ENCODE measurements at places on chromosomes 5 and 9.

- DNase-seq = peak; percentile 35
Observed at GRCh38 chr5:172150514-172151425, 37.3 kb downstream of the STK10 start.

- no peak for DNase-seq
Observed at GRCh38 chr5:57082441-57083067, 91.3 kb upstream of the GPBP1 start.

- no peak for DNase-seq
Observed at GRCh38 chr9:5489630-5490490, 20.5 kb upstream of the PDCD1LG2 start.

DNA sequence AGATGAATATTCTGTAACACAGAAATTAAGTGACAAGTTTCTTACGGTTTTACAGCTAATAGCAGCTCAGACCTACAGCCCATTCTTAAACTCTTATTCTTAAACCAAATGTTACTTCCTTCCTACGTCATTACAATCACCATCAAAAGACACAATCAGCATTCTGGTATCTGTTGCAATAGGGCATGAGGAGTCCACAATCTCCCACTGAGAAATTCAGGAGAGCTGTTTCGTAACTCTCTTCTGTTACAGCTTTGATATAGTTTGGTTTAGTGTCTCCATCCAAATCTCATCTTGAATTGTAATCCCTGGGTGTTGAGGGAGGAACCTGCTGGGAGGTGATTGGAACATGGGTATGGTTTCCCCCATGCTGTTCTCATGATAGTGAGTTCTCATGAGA is 163.4 kb downstream of the GAS1 start:
- DNase-seq = no peak

DNA sequence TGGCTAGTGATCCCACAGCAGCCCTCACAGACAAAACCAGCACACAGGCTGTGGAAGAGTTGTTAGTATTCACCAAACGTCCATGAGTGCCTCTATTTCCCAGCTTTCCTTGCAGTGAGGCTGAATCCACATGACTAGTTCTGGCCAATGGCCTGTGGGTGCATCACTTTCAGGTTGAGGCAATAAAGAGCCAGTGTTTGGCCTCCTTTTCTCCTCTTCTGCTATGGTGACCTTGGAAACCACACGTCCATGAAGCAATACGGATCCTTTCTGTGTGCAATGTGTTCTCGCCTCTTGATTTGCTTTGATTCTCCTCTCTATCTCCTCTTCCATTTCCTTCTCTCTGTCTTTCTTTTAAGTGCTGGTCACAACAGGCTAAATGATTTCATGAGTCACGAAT is 23.4 kb upstream of the CLK4 start:
- DNase-seq = no peak

- DNase-seq = no peak
Observed at GRCh38 chr9:82153032-82153431, 164.5 kb downstream of the SPATA31D1 start.

- no peak for DNase-seq
Observed at GRCh38 chr5:80761966-80762365, 107.2 kb upstream of the DHFR start.

Measured in activated naive CD4-positive, alpha-beta T cell treated with Interleukin-2 at 50 U/mL for 16 hours (primary cell).